ENCODE measurements at places on chromosomes 4 and X.
A peak's percentile ranks its signal among the peaks of the same experiment; 100 is the strongest.

DNA sequence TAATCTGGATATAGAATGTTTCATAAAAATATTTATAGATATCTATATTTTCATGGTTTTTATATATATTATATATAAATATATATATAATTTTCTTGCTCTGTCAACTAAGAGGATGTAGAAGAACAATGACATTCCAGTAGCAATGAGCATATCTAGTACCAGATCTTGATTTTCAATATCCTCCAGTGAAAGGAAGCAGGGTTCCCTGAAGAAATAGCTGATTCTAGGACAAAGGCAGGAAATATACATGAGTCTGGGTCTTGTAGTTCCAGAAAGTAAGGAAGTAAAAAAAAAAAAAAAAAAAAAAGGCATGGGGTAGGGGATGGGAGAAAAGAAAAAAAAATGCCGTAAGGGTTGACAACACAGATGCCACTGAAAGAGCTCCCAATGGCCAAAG, 241.4 kb downstream of the RASL11B start:
- no peak for DNase-seq

DNA sequence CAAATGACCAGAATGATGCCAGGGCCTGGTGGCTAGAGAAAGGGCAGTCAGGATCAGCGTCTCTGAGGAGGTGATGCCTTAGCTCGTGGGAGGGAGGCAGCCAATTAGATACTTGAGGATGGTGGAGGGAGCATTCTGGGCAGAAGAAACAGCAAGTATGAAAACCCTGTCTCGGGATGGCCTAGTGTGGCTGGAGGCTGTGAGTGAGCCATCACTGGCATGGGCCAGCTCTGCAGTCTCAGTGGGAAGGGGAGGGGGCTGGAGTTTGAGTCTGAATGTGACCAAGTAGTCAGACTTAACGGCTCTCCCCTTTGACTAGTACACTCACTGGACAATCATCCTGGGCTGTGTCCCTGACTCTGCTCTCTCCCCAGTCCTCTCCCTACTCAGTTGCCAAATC, 7.1 kb downstream of the CNGA2 start:
- DNase-seq = no peak

- DNase-seq = no peak
These were observed 116.7 kb downstream of the HMX1 start for GRCh38 chr4:8754634-8755589.

DNA sequence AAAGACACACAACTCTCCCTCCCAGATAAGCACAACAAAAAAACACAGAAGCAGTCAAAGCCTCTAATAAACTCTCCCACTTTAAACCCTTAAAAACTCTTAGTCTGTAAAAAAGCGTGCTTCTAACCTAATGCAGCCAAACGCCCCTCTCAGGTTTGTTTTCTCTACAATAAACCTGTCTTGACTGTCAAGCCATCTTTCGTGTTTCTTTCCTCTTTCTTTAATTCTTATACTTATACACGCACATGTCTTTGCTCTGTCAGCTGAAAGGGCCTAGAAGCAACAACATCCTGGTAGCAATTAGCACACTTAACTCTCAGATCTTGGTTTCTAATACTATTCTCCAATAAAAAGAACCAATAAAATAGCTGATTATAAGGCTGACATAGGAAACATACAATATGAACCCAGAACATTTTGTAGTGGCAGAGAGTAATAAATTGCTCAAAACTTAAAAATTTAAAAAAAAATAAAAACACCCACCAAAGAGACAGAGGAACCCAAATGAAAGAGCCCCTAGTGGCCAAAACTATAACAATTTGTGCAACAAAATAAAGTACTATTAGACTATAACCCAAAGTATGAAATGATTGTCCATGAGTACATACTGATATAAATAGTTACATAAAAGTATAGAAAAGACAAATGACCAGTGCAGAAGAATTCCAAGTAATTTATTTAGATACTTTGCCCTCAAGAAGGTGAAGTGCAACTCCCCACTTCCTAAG, 440.4 kb upstream of the ADGRL3 start:
- no peak for DNase-seq

- no peak for DNase-seq
These were observed 36.3 kb downstream of the OPHN1 start for GRCh38 chrX:68396953-68397352.

DNA sequence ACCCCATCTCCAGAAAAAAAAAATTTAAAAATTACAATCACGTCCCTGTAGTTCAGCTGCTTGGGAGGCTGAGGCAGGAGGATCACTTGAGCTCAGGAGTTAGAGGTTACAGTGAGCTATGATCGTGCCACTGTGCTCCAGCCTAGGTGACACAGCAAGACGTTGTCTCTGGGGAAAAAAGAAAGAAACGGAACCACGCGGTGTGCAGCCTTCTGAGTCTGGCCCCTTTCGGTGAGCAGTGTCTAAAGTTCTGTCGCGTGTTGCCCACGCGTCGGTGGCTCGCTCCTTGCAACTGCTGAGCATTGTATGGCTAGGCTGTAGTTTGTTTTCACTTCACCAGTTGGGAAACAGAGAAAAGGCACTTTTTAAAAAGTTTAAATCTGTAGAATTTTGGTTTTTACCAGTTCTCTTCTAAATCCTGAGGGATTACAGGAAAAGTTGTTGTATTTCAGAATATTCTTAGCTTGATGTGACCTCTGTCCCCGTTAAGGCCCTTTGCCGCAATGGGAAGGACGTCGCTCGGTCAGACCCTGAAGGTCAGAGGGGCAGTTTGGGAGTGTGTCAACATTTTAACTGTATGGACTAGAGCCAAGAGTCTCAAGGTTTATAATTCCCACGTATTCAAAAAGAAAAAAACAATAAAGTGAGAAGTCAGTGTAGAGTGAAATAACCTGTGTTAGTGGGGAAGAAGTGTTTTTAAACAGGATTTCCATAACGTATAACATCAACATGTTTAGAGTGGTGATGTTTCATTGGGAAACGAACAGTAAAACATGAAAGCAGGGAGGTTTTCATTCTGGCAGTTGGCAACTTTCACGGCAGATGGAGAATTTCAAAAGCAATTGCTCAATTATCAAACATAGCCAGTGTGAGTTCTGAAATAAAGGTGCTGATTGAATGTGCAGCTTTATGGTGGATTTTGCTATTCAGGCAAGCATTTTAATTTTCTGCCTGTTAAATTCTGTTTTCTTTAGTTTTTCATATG, 45.8 kb upstream of the MSANTD1 start:
- peak; percentile 5 for DNase-seq

- no peak for DNase-seq
These were observed 104.7 kb downstream of the ABLIM2 start for GRCh38 chr4:8053688-8054449.

DNA sequence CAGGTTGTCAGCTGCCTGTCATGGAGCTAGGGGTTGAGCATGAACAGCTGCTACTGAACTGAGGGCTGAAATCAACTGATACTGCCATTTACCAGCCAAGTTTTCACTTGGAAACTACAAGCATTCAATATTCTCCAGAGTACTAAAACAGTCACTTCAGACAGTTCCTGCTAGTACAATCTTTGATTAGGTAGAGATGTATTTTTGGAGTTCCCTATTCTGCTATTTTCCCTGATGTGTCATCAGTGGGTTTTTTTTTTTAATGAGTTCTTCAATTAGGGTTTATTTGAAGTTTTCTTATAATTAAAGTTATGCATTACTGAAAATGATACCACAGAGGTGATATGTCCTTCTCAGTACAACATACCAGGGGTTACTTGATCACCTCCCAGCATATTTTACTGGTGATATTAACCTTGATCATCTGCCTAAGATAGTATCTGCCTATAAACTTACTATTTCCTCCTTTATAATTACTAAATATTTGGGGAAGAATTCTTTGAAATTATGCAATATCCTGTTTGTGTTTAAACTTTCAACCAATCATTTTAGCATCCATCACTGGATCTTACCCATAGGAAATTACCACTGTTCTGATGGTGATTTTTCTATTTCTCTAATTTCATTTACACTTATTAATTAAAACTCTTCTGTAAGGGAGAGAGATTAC, 13.6 kb downstream of the PDCL2 start:
- no peak for DNase-seq

DNA sequence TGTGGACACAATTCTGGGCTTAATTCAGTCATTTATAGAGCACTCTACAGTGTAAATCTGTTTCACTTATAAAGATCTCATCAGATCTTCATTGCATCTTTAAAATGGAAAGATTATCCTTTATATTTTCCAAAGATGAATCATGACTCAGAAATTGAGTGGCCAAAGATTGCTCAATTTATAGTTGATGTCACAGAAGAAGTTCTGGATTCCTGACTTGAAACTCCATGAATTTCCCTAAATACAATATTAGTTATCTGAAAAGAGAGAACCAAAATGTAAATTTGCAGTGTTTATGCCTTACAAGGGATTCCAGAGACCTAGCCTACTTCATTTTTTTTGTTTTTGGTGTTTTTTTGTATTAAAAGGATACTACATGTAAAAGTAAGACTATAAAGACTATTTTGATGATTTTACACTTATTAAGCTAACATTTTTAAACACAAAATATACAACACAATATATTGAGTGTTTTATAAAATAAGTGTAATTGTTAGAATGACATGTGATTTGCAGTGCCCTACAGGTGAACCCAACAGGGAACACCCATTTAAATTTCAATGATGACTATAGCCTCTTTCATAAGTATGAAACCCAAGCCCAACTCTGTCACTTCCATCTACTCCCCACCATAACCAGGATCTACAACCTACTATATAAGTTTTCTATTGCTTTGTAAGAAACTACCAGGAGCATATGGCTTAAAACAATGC, 183.5 kb downstream of the PCDH7 start:
- DNase-seq = no peak

- no peak for DNase-seq
These were observed 86.0 kb downstream of the ATG4A start for GRCh38 chrX:108177351-108178142.

DNA sequence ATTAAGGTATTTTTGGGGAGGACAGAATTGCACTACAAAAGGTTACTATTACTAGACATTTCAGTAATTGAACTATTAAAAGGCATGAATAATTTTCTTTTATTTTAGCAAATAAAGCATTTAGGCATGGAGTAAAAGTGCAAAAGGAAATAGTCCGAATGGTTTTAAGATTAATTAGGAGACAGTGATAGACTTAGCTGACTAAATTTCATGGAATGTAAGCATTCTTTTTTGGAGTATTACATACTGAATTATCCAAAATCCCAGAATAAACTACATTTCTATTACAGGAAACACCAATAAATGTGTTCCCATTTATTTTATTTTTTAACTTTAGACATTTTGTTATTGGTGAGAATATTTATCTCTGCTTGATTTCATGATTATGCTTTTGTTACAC, 30.7 kb upstream of the MAP9 start:
- DNase-seq = no peak
